ENCODE measurements at places on chromosomes 16 and 17.
A peak's percentile ranks its signal among the peaks of the same experiment; 100 is the strongest.

DNA sequence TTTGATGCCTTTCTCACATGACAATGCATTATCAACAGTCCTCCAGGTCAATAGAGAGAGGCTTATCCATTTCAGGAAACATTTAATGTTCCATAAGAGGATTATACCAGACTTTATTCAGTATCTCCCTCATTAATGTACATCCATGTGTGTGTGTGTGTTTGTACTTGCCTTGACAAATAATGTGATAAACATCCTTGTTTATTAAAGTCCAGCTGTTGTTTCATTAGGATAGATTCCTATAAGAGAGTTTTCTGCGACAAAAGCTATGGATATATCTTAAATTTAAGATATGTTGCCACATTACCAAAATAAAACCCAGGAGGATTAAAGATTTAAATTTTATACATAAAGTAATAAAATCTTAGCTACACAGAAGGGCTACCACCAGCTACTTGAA, 492.6 kb downstream of the TOX3 start:
- no peak for DNase-seq

DNA sequence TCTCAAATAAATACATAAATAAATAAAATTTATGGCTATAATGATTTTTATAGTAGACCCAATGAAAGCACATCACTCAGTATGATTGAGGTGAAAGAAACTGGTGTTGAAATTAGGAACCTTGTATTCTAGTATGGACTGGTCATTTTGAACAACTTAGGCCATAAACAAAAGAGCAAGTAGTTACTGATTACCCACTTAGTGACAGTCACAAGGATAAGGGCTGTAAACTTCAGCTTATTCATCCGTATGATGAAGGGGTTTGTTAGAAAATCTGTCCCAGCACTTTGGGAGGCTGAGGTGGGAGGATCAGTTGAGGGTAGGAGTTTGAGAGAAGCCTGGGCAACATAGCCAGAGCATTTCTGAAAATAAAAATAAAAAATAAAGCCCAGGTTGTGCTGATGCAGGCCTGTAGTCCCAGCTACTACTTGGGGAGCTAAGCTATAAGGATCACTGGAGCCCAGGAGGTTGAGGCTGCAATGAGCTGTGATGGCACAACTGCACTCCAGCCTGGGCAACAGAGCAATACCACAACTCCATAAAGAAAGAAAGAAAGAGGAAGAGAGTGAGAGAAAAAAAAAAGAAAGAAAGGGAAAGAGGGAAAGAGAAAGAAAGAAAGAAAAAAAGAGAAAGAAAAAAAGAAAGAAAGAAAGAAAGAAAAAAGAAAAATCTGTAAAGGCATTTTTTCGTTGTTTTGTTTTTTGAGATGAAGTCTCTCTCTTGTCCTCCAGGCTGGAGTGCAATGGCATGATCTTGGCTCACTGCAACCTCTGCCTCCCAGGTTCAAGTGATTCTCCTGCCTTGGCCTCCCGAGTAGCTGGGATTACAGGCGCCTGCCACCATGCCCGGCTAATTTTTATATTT, 4.2 kb upstream of the SPAG9 start:
- no peak for DNase-seq

- peak; percentile 69 for DNase-seq
Measured at GRCh38 chr17:6574687-6575595, 18.6 kb upstream of the PITPNM3 start.

DNA sequence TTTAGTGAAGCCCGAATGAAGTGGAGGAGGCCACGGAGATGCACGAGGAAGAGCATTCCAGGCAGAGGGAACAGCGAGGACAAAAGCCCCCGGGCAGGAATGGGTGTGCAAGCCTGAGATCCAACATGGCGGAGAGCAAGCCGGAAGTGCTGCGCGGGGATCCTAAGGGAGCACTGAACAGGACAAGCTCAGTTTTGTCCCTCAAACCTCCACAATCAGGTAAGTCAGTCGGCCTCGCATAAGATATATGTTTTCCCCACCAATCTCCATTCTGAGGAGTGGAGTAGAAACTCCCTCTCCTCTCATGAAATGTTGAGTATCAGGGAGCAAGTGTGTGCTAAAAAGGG, 32.9 kb upstream of the USP22 start:
- no peak for DNase-seq

DNA sequence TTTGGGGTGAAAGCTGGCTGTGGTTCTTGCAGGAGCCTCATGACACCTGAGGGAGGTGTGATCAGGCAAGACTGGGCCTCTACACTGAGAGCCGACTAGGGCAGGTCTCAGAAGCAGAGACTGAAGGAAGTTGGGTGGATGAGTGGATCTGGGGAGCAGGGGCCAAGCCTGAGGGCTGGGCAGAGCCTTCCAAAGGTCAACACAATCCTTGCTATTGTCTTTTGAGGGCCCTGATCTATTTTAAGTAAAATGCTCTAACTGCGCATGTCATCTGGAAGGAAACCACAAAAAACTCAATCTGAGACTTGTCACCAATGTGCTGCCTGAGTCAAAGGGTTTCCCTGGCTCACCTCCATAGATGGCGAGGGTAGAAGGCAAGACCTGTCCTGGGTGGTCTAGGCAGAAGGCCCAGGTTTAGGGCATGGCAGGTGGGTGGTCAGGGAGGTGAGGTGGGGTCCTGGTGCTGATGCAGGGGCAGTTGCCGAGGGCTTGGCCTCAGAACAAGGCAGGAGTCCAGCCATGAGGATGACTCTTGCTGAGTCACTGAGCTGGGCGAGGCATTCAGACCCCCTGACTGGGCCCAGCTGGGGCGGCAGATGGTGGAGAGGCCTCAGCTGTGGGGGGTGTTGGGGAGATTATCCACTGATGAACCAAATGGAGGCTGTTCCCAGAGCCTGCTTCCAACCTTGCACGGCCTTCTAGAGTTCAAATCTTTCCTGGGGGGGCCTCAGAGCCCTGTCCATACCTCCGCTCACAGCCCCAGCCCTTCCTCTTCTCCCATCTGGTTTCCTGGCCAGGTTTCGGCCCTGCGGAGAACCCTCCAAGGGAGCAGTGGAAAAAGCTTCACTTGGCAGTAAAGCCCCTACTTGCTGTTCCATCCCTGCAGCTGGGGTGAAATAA, 5.1 kb downstream of the MVP start:
- DNase-seq: peak; percentile 82

DNA sequence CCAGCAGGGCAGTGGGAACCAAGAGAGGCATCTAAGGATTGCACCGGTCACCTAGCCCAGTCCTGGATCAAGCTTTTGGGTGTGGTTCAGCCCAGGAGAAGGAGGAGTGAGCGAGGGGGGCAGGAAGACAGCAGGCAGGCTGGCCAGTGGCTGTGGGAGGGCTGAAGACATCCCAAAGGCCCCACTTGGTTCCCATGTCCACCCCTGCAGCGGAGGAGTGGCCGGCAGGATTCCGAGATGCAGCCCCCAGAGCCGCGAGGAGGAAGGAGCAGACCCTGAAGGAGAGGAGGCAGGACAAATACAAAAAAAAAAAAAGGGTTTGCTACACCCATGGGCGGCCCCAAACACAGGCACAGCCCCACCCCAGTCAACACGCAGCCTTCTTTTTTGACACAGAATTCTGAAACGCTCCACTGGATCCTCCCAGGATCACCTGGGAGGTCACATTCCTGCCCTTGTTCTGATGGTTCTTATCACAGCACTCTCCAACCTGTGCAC, 1.1 kb upstream of the SLC47A2 start:
- DNase-seq: no peak

DNA sequence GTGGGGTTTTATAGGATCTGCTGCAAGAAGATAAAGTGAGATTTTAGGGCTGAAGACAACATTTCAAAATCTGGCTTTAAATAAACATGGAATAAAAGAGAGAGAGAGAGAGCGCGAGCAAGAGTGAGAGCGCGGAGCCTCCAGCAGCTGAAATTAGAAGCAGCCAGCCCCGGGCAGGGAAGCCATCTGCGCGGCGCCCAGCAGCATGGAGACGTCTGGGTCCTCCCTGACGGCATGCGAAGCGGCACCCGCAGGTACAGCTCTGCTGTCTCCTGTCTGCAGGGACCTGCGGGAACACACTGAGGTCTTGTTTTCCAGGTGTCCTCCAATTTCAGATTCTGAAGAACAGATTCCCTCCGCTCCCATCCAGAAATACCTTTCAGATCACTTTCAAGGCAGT, 7.9 kb upstream of the BAIAP2 start:
- no peak for DNase-seq

DNA sequence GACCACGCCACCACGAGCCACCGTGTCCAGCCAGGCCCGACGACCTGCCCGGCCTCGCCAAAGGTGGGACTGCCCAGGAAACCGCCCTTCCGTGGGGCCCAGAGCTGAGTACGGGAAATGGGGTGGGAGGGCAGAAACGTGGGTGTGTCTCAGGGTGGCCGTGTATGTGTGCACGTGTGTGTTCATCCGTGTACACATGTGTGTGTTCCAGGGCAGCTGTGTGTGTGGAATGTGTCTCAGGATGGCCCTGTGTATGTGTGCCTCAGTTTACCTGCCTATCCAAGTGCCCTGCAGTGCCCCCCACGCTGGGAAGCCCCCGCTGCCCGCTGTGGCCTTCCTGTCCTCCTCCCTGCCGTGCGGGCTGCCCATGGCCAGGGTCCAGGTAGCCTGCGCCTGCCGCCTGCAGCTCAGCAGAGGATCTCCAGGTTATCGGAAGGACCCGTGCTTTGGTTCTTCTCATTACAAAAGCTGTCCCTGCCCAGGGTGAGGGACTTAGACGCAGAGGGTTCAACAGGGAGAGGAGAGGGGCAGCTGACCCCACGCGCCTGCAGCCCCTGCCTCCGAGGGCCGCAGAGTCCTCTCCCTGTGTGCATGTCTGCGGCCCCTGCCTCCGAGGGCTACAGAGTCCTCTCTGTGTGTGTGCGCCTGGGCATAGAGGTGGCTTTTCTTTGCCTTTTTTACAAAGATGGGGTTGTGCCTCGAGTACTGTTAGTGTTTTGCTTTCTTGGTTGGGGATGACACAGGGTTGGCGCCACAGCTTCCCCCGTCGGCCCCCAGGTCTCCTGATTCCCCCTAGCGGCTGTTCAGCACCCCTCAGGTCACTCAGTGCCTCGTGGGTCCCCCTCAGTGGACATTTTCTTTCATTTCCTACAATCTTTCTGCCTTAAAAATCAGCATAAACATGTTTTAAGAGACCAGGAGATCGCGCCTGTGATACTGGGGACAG, 23.6 kb downstream of the ZNF469 start:
- no peak for DNase-seq

GRCh38 chr16:2358811-2359210, 18.3 kb upstream of the ABCA3 start:
- no peak for DNase-seq

GRCh38 chr17:57552114-57552624, 192.9 kb downstream of the CCDC182 start:
- DNase-seq: peak; percentile 63

GRCh38 chr16:84604477-84605013, 13.3 kb downstream of the COTL1 start:
- no peak for DNase-seq

GRCh38 chr16:72680732-72681131, 367.2 kb downstream of the ZFHX3 start:
- no peak for DNase-seq

DNA sequence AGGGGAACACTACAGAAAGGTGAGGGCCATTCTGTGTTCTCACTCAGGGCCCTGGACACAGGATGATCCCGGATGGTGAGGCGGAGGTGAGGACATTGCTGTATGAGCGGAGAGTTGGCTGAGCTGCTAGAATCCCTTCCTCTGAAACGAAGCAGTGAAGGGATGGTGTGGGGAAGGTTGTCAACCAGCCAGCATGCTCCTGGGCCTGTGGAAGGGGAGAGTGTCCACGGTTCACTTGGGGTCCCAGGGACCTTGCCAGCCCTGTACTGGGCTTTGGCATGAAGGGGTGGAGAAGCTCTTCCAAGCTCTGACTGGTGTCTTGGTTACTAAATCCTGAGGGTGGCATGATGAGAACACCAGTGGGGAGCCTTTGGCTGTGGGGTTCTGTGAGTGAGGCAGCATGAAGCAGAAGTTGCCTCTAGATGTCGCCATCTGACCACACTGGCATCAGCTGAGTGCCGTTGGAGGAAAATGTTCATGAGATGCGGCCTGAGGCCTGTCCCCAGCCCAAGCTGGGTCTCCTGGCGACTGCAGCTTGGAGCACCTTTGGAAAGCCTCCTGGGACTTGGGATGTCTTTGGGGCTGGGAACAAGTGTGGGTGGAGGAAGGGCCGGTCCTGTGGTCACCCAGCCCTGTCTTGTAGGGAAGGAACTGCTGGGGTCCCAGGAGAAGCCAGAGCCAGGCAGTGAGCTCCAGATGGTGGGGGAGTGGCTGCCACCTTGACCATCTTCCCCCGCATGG, 14.8 kb downstream of the PDP2 start:
- peak; percentile 76 for DNase-seq

DNA sequence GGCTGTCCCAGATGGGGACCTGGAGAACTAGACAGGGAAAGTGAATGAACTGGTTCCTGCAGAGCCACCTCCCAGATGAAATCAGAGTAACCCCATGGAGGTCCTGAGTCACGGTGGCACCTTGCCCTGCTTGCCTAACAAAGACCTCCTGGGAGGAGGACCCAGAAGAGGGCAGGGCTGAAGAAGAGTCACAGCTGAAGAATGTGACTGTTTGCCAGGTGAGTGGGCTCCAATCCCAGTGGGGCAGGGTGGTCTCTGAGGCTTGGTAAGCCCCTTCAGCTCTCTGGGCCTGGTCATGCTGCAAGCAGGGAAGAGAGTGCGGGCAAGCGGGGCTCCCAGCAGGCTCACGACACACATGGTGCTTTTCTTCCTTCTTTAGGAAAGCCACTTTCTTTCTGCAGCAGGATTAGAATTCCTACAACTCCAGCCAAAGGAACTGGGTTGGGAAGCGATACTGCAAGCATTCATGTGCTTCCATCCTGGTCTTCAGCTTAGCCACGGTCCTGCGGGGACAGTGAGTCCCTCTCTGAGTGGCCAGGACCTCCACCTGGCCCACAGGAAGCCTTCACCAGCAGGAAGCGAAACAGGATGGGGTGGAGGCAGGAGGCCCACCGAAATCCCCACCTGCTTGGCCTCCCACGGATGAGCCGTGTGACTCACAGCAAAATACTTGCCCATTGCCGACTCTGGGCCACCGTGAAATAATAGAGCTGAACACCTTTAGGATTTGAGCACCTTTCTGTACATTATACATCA, 4.3 kb downstream of the C16orf74 start:
- no peak for DNase-seq

- DNase-seq: peak; percentile 84
Measured at GRCh38 chr16:66603537-66604375, 748 bp upstream of the CMTM3 start.

- DNase-seq: no peak
Measured at GRCh38 chr17:73292031-73292531, 19.7 kb downstream of the CDC42EP4 start.

- DNase-seq: peak; percentile 85
Measured at GRCh38 chr17:75764711-75765421, at the start of gene GALK1. GALK1 (minus strand) TSS chr17:75765192; CDS start chr17:75765136, 56 bp downstream.

- DNase-seq: no peak
Measured at GRCh38 chr16:81164481-81164880, 68.3 kb upstream of the GCSH start.

GRCh38 chr17:50467855-50468303, 801 bp downstream of the CHAD start:
- no peak for DNase-seq
